Pulmonary artery endothelial cell (primary cell): ENCODE measurements at places on chromosomes 5 and 9. TPM values are rescaled to one million over a fixed set of nuclear protein-coding genes. Genes with fewer than 3 reads are reported as not detected.

- no peak for DNase-seq
Measured at GRCh38 chr9:35729101-35729500, 2.9 kb downstream of the TLN1 start.

The LCN6 gene
- not detected in 2 replicates for total RNA-seq

The PRXL2C gene
- 22.9 and 25.1 TPM in 2 replicates for total RNA-seq

DNA sequence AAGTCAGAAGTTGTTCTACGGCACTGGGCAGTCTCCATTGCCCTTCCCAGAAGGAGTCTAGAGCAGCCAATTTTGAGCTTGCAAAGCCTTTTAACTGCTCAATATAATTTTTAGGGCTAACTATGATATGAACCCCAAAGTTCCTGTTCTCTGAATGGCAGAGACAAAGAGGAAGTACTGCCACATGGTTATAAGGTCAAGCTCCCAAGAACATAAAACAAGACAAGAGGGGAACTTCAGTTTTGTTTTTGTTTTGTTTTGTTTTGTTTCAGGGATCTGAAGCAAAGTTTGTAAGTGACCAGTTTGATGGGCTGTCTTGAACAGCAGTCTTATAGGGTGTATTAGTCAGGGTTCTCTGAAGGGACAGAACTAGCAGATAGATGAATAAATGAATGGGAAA lies 11.9 kb upstream of the SMC2 start:
- no peak for DNase-seq

GRCh38 chr5:89473196-89473595 lies 590.2 kb upstream of the MEF2C start:
- DNase-seq: no peak

DNA sequence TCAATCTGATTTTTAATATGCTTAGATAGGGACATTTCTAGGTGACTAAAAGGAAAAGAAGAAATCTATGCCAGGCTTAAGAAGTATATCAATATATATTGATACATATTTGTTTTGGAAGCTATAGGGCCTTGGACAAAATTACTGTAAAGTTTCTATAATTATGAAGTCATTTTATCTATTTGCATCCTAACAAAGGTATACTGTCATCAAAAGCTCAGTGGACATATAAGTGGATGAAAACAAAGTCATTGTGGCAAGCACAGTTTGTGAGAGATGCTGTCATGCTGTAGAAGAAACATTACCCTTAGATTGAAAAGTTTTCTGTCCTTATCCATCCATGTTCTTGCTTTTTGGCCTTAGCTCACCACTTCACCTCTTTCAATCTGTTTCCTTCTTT lies 140.3 kb upstream of the SPEF2 start:
- DNase-seq: no peak

The ZNF883 gene
- 0.53 and 2.6 TPM in 2 replicates for total RNA-seq

The HMGCS1 gene
- 64.8 and 80.5 TPM in 2 replicates for total RNA-seq

The SLC25A2 gene
- total RNA-seq: 0.13 and 0.32 TPM in 2 replicates

The TERT gene
- 0.07 TPM in 1 of 2 replicates, not detected in the other for total RNA-seq

- no peak for DNase-seq
Measured at GRCh38 chr5:93941897-93942296, 200.5 kb upstream of the POU5F2 start.

GRCh38 chr5:174850565-174851169 lies 126.3 kb downstream of the MSX2 start:
- DNase-seq: no peak

The DMGDH gene
- 0.20 and 0.25 TPM in 2 replicates for total RNA-seq

The SMIM33 gene
- total RNA-seq: under 0.01 TPM in 1 of 2 replicates, not detected in the other

GRCh38 chr5:179306191-179307012 lies 38.9 kb downstream of the ADAMTS2 start:
- no peak for DNase-seq

GRCh38 chr9:37121881-37122280 lies 1.5 kb downstream of the ZCCHC7 start:
- no peak for DNase-seq

DNA sequence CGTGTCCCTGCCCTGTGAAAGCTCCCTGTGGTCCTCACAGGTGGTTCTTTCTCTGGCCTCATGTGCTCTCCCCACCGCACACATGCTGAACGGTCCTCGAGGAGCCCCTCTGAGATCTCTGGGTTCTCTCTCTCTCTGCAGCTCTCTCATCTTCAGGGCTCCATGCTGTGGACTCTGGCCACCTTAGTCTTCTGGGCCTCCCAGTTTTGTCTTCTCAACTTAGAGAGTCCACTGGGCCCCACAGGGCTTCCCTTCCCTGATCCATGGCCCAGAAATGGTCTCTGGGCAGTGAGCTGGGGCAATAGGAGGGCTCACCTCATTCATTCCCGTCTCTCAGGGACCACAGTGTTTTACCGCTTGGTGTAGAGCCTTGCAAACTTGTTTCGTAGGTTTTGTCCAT lies 26.4 kb downstream of the FGD3 start:
- no peak for DNase-seq

DNA sequence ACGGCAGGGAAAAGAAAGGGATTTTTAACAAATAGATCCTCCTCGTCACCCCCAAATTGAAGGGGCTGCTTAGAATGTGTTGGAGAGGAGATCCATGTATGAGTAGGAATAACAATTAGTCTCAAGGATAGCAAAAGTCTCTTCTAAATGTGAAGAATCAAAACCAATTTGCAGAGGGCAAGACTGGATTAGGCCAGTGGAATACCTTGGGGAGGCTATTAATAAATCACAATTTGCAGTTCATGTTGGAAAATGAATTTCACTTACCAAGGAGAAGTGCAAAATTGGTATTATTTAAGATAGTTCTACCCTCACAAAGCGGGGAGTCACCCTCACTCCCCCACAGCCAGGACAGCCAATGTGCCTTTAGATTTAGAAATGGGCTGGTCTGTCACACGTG lies 299.8 kb upstream of the SLC30A5 start:
- DNase-seq: no peak

GRCh38 chr5:171129308-171129707 lies 179.7 kb upstream of the TLX3 start:
- DNase-seq: no peak

The PCDHGA4 gene
- 2.0 and 3.5 TPM in 2 replicates for total RNA-seq

The PPP2CA gene
- 119 and 174 TPM in 2 replicates for total RNA-seq

DNA sequence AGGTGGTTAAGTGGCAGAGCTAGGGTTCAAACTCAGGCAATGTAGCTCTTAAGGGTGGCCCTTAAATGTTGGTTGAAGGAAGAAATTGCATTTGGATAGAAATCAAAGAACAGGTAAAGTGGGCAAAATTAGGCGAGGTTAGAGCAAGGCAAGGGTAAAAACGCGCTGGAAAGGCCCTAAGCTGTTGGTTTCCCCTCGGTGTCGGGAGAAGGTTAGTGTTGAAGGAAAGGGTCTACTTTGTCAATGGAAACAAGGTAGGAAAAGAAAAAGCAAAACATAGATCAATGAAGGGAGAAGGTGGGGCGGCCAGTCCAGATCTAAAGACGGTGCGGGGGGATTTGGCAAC lies 431 bp downstream of the FASTKD3 start:
- no peak for DNase-seq
